ENCODE measurements at places on chromosomes 6 and 20.

DNA sequence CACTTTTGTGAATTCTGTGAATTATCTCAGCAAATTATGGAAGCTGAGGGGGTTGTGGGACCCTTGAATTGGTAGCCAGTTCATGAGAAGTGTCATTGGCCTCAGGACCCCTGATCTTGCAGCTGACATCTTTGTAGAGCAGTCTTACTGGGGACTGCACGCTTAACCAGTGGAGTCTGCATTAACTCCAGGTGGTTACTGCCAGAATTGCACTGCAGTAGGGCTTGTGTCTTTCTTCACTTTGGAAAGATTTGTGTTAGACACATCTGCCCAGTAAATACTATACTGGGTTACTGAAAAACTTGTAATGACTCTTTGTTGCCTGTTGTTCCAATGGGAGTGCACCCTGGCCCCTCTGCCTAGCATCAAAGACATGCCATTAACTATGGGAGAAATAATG lies 21.2 kb upstream of the CDKN1A start:
- DNase-seq = no peak

GRCh38 chr6:131054392-131055250 lies 8.4 kb downstream of the EPB41L2 start:
- DNase-seq = no peak

- no peak for DNase-seq
These were observed 4.9 kb downstream of the ADGRG6 start for GRCh38 chr6:142306736-142307135.

DNA sequence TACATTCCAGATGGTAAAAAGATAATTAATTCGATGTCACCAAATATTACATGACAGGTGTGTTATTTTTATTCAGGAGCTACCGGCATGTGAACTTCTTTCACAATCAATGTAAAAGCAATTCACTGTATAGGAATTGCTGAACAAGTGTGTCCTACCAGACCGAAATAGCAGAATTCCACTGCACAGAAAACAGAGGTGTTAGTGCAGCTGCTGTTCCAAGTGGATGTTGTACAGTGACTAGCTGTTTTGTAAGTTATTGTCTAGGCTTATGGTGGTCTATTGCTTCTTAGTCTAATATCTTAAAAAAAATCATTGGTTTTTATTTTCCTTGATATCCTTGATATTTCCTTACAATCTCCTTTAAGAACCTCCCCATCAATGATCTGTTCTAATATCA lies 107.4 kb downstream of the COL19A1 start:
- DNase-seq = no peak

- no peak for DNase-seq
These were observed 101.7 kb upstream of the SASH1 start for GRCh38 chr6:148240861-148241477.

- no peak for DNase-seq
These were observed 49.4 kb upstream of the FYN start for GRCh38 chr6:111922454-111923297.

GRCh38 chr6:47256981-47257730 lies 52.5 kb downstream of the TNFRSF21 start:
- no peak for DNase-seq

- DNase-seq = no peak
These were observed 33.3 kb upstream of the SLC22A16 start for GRCh38 chr6:110509617-110510241.

GRCh38 chr6:18412644-18413043 lies 25.5 kb downstream of the RNF144B start:
- no peak for DNase-seq

- DNase-seq = no peak
These were observed 41.6 kb downstream of the PRND start for GRCh38 chr20:4763261-4763660.

GRCh38 chr6:50961611-50962010 lies 142.9 kb downstream of the TFAP2B start:
- no peak for DNase-seq

GRCh38 chr6:157210954-157211353 lies 112.4 kb downstream of the TMEM242 start:
- DNase-seq = no peak

DNA sequence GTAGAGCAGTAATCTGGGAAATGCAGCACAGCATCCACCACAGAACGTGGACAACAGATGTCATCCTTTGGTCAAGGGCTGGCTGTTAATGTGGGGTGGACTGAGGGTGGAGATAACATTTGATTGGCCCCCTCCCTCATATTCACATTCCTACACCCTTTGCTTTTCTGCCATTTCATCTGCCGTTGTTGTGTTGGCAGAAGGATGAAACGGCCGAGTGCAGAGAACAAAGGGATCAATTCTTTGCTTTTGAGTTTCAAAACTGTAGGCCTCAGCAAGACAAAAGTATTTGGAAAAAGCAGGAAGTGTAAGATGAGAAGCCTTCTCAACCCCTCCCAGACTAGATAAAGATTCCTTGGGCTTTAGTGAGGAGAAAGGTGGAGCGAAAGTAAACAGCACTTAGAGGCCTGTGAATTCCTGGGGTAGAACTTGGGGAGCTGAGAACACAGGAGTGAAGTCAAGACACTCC lies 74.2 kb upstream of the PHIP start:
- DNase-seq = no peak

DNA sequence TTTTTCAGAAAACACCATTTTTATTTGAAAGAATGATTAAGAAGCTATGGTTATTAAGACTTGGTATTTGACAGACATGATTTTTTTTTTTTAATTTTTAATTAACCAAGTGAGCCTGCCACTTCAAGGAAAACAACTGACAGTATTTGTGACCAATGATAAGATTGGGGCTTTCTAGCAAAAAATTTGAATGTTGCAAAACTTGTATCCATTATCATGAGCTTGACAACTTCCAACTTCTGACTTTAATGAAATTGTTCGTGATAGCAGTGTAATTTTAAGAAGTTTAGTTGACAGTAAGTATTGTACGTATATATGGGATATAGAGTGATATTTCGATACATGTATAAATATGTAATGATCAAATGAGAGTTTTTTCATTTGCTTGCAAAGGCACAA lies 21.6 kb upstream of the POM121L2 start:
- no peak for DNase-seq

DNA sequence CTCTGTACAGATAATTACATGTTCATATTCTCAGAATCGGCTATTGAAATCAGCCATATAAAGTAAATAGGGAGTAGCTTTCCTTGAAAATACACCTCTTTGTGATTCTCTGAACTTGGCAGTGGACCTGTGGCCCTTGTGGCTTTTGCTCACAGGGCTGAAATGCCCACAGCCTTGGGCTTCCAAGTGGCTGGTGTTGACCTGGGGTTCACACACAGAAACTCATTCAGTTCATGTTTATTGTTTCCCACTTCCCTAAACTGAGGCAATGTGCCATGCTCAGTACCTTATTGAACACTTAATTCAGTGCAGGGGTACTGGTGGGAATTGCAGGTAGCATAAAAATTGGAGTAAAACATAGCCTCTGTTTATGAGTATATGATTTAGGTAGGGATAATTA lies 19.1 kb upstream of the TULP4 start:
- no peak for DNase-seq

DNA sequence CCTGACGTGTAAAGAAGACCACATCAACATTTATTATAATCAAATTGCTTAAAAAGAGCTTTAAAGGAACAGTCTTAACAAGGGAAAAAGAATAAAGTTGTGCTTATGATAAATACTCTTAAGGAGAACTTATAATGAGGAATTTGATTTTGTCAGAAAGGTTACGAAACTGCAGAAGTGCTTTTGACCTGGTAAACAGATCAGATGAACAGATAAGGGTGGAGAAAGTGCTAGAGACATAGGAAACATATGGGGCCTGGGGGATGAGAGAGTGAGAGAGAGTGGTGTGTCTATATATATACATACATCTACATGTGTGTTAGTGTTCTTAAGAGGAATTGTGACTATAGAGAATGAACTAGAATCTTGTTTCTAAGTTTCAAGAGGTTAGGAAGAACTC lies 186.2 kb upstream of the GJE1 start:
- DNase-seq = no peak

GRCh38 chr20:45994761-45995493 lies 13.8 kb upstream of the MMP9 start:
- no peak for DNase-seq

- DNase-seq = no peak
These were observed 74.9 kb upstream of the TOX2 start for GRCh38 chr20:43839793-43840199.

- peak; percentile 23 for DNase-seq
These were observed 646 bp downstream of the HMGA1 start for GRCh38 chr6:34237316-34237721.

- no peak for DNase-seq
These were observed 38.3 kb upstream of the SLC32A1 start for GRCh38 chr20:38685853-38686473.

DNA sequence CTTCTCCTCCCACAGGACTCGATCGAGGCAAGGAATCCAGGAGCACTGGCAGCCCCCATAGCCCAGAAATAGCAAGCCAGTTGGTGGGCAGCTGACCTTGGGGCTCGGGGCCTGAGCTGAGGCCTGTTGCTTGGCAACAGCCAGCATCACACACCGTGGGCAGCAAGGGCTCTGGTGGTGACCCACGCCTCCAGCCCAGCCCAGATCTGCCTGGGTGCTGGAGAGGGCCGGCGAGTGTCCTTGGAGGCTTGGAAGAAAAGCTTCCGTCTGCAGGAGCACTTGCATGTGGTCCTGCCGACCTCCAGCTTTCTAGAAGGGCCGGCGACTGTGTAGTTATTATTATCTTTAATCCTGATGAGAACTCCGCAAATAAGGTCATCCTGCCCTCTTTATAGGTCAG lies 67.3 kb downstream of the STK35 start:
- DNase-seq = no peak

GRCh38 chr20:57620274-57620990 lies at the start of gene ZBP1:
Gene ZBP1 (minus strand): TSS chr20:57620426. CDS start chr20:57620295, 131 bp downstream.
- peak; percentile 66 for DNase-seq

GRCh38 chr6:43091436-43091991 lies 15.4 kb downstream of the PTK7 start:
- DNase-seq = no peak

DNA sequence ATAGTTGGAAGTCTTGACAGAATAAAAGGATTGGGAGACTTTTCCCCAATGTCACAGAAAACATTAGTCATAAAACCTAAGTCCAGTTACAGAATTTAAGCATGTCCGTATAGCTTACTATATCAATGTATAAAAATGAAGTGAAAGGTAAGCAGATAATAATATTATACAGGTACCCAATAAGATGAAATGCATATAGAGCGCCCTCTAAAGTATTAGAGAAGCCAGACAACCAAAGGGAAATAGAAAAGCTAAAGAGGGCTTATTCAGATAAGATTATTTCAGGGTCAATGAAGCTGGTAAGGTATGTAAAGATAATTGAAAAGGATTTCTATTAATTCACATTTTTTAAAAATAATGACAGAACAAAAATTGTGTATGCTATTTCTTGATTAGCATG lies 947.7 kb upstream of the MAP3K7 start:
- no peak for DNase-seq

GRCh38 chr6:150243620-150244314 lies 100.9 kb downstream of the PPP1R14C start:
- DNase-seq = no peak

GRCh38 chr6:104683809-104684208 lies 175.9 kb downstream of the HACE1 start:
- no peak for DNase-seq

DNA sequence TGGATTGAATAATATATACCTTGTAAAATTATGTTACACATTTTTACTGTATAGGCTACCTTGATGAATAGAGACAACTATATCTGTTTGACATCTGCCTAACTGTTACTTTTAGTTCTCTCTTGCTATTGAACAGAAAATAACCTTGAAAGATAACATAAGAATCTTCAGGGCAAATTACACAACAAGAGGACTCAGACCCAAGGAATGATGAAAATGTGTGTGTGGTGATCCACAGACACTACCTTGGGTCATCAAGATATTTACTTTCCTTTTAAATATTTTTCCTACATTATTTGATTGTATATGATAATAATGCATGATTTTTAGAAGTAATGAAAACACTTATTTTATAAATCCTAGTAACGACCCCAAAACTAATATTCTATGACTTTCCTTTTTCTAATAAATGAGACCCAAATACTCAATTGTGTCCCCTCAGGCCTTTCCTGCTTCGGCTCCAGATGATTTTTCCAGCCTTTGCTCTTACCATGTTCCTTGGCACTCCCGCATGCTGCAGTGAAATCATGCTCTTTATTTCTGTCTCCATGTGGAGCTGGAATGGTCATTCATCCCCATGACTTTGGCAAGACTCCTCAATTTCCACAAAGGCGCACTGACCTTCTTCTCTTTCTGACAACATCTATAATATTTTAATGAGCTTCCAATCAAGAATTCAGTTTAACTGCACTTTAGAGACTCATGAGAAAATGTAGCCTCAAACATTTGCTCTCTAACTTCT lies 187.6 kb downstream of the EPM2A start:
- no peak for DNase-seq

GRCh38 chr6:25787428-25787827 lies 32.9 kb downstream of the SLC17A4 start:
- DNase-seq = no peak

DNA sequence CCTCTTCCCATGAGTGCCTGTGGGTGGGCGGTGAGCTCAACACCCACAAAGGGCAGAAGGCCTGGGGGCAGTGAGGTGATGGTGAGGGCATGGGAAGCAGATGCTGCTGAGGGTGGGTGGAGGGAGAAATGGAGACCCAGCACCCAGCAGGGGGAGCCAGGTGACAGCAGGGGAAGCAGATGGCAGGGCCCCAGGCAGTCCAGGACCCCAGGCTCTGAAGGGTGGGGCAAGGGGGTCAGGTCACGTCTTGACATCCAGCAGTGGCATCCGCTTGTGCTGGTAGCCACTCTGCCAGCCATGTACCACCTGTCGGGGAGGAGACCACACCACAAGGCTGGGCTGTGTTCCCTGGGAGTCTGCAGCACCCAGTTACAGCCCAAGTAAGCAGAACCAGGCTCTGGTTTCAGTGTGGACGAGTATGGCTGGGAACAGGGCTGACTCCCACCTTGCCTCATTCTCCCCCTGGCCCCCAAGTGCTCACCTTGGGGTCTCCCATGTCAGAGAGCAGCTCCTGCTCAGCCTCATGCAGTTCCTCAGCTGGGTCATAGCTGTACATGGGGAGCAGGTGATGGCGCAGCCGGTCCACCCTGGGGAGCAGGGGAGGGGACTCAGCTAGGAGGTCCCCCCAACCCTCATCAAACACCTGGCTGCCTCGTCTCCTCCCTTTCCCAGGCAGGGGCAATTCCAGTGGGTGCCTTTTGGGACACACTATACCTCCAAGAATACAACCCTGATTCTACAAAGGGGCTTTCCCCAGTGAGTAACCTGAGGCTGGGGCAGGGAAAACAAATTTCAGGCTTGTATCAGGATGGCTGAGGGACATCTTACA lies 2.0 kb downstream of the SMIM29 start:
- peak; percentile 19 for DNase-seq

DNA sequence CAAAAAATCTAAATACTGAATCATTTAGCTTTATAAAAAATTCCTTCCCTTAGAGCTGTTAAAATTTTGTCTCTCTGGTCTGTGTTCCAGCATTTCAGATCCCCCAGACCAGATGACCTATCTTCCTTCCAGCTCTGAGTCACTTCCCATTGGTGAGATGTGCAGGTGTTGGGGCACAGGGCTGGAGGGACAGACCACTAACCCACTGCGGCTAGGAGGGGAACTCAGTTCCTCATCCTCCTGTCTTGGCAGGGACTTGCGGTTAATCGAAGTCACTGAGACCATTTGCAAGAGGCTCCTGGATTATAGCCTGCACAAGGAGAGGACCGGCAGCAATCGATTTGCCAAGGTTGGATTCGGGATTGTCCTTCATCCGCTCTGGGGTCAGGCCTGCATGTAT lies 6.0 kb downstream of the CNPY3 start:
- no peak for DNase-seq
